ENCODE measurements at places on chromosomes 7 and 10. TPM values are rescaled to one million over a fixed set of nuclear protein-coding genes. Genes with fewer than 3 reads are reported as not detected.

GRCh38 chr7:133822001-133822641 lies 305.0 kb upstream of the LRGUK start:
- H3K36me3 ChIP-seq = no peaks in the 10 kb centered on the region
- no peak overlapping the region for H3K27ac ChIP-seq
- no peaks in the 10 kb centered on the region for H3K27me3 ChIP-seq
- no peak overlapping the region for H3K4me3 ChIP-seq

GRCh38 chr10:8985651-8986050 lies 931.2 kb downstream of the GATA3 start:
- H3K27ac ChIP-seq = no peak overlapping the region
- DNase-seq = no peak
- H3K4me3 ChIP-seq = no peak overlapping the region
- H3K4me1 ChIP-seq = no peaks in the 10 kb centered on the region

Gene VPS41
- 36.0 TPM for total RNA-seq

Gene CH25H
- total RNA-seq = 0.55 TPM

Gene ADAM12
- total RNA-seq = 3.3 TPM

Gene CAMK2G
- total RNA-seq = 17.6 TPM

Gene CTAGE15
- total RNA-seq = 0.22 TPM

All from SJSA1 (cell line).